ENCODE measurements at places on chromosomes 12 and 14.
A peak's percentile ranks its signal among the peaks of the same experiment; 100 is the strongest.

DNA sequence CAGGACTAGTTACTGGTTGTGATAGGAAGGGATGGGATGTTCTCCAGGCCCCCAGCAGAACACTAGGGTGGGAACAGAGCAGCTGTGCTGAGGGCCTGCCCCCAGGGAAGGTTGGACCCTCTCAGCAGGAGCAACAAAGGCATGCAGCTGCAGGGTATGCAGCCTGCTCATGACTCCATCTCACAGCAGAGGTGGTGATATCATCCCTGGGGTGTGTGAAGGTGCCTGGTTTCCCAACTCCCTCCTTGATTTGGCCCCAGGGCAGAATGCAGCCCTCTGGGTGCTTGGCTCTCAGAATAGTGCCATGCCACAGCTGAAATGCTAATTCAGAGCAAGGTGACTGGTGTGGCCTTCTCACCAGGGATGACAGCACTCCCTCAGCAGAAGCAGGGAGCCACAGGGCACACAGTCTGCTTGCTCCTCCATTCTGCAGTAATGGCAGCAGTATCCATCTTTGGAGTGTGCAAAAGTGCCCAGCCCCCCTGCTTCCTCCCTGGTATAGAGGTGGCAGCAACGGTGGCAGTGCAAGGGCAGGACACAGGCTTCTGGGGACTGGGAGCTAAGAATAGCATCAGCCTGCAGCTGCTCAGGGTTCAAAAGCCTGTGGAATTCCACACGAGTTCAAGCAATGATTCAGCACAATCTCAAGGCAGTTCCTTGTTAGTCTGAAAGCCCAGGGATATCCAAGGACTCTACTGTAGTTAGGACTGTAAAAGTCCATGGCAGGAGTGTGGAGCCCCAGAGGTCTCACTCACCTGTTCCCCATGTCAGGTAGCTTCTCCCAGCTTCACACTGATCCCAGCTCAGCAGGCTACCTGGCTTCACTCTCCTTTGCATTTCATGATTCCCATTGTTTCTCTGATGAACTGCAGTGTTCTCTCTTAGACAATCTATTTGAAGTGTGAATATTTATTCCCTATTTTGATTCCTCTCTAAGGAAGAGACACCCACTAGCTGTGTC, 298.1 kb upstream of the FOXG1 start:
- no peak for DNase-seq

GRCh38 chr12:121969726-121970125, 51.3 kb downstream of the CFAP251 start:
- no peak for DNase-seq

DNA sequence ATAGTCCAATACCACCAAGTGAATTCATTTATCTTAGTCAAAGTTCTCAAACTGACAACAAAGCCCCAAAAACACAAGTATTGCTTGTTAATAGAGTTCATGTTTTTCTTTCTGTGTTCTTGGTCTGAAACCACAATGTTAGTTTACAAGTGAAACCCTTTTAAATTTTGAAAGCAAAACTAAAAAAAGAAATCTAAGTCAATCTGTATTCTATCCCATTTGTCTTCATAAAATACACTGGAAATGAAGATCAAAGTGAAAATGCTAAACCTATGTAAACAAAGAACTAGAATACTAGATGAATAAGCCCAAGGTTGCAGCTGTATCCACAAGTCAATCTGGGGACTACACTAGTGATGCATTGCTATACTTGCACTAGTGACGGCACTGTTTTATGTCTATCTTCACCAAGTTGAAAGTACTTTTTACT, 10.4 kb downstream of the MAP4K5 start:
- no peak for DNase-seq

DNA sequence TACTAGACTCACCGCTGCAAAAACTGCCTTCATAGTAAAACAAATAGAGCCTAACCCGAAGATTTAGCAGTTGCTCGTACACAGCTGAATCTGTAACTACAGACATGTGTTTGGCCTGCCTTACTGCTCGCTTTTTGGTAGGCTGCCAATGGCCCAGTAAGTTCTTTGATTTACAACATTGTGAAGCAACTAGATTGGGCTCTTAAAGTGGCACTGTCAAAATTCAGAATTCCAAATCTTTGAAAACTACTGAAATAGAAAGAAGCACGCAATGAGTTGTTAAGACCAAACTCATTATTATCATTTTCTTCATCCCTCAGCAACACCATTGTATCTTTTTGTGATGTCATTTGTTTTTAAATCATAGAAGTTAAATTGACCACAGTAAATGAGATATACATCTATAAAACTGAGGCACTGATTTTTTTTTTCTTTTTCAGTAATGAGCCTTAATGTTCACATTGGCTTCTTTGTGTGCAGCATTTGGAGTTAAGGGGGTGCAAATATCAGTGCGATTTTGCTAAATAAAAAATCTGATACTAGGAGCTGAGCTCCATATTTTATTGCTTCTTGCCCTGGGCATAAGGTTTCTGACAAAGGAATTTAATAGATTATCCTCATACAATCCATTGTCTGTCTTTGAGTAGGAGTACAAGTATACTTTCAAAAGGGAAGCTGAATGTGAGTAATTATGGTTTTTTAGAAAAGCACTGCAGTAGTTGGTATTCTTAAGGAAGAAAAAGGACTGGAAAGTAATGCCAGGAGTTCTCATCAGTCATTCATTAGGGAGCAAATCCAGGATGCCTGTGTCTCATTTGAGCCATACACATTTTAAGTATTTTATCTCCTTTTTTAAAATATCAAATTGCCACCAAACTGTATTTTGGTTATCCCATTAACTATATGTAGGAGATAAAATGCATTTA, 138.5 kb downstream of the KICS2 start:
- DNase-seq, result no peak

DNA sequence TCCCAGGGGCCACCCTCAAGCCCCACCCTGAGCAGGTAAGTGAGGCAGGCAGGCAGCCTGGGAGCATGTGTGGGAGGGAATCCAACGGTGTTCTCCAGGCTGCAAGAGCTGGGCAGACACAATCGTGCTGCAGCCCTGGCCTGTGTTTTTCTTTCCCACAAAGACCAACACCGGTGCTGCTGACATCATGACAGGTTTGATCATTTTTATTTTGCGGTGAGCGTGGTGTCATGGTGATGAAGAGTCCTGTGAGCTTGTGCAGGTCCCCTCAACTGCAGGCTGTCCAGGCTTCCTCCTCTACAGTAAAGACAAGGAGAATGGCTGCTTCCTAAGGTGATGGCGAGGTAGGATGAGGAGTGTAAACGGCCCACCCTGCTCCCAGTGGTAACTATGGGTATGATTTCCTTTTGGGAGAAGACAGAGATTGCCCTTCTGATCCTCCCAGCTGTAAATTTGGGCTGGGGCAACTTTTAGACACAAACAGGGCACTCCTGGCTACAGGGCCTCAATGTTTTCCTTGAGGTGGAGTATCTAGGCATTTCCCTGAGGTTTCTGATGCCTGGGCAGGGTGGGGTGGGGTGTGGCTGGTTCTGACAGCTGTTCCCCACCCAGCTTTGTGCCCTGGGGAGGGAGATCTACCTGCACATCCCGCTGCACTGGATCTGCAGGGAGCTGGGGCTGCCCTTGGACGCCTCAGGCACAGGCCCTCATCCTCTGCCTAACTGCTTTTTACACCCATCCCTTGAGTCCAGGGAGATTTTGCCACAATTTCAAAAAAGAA, 109.1 kb downstream of the VCPKMT start:
- no peak for DNase-seq

- peak; percentile 93 for DNase-seq
Observed at GRCh38 chr12:53746592-53747092, 5.1 kb downstream of the CISTR start.

- no peak for DNase-seq
Observed at GRCh38 chr14:60602291-60602690, 47.0 kb downstream of the SIX1 start.
